ENCODE measurements at places on chromosomes 4 and X.
A peak's percentile ranks its signal among the peaks of the same experiment; 100 is the strongest.

GRCh38 chr4:147950841-147951240 lies 219.0 kb downstream of the ARHGAP10 start:
- no peak for DNase-seq

- no peak for DNase-seq
Measured at GRCh38 chr4:57113870-57114269, 3.7 kb upstream of the IGFBP7 start.

GRCh38 chrX:13298836-13299235 lies 21.0 kb downstream of the ATXN3L start:
- no peak for DNase-seq

GRCh38 chrX:153768311-153769157 lies 4.5 kb downstream of the PLXNB3 start:
- DNase-seq: no peak

- DNase-seq: no peak
Measured at GRCh38 chr4:42513748-42514492, 116.6 kb downstream of the SHISA3 start.

- DNase-seq: no peak
Measured at GRCh38 chr4:48620831-48621230, 130.8 kb downstream of the ZAR1 start.

DNA sequence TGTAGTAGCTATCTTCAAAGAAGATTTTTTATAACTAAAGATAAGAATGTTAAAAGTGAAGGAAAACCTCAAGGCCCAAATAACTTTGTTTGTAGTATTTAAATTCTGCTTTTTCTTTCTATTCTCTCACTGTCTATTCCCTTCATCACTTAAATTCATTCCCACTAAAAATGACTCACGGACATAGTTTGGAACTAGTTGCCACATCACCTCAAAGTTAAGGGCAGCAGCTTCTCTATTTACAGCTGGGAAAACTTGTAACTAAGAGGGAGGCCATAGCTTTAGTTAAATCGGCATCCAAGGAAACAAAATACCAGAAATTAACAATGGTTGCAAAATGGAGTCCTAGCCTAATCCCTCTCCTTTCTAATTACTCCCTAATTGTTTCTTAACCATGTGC lies 325.4 kb upstream of the MAGEB2 start:
- DNase-seq: no peak

DNA sequence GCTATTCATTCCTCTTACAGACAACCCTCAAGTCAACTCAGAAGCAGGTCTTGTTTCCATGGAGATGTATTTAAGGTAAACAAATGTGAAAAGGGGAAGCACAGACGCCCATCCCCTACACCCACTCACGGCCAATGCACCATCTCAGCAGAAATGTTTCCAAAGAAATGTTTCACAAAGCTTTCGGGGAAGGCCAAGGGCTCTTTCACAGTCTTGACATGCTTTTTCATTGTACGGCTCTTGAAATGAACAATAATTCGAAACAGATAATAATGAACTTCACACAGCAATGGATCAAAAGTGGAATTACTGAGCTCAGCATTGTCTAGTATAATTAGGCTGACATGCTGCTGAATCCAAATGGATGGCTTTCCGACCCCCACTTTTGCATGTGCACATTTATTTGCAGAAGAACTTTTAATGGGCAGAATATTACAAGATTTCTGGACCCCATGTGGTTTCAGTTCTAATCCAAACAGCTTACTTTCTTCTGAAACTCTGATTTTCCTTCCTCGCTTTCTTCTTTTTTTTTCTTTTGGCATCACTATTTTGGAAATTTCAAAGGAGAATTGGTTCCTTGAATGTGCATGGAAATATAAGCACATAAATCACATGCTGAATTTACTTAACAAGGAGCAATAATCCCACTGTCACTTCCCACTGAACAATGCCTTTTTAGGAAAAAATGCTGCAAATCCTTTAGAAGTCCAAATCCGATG lies 160.9 kb downstream of the SMIM20 start:
- no peak for DNase-seq

DNA sequence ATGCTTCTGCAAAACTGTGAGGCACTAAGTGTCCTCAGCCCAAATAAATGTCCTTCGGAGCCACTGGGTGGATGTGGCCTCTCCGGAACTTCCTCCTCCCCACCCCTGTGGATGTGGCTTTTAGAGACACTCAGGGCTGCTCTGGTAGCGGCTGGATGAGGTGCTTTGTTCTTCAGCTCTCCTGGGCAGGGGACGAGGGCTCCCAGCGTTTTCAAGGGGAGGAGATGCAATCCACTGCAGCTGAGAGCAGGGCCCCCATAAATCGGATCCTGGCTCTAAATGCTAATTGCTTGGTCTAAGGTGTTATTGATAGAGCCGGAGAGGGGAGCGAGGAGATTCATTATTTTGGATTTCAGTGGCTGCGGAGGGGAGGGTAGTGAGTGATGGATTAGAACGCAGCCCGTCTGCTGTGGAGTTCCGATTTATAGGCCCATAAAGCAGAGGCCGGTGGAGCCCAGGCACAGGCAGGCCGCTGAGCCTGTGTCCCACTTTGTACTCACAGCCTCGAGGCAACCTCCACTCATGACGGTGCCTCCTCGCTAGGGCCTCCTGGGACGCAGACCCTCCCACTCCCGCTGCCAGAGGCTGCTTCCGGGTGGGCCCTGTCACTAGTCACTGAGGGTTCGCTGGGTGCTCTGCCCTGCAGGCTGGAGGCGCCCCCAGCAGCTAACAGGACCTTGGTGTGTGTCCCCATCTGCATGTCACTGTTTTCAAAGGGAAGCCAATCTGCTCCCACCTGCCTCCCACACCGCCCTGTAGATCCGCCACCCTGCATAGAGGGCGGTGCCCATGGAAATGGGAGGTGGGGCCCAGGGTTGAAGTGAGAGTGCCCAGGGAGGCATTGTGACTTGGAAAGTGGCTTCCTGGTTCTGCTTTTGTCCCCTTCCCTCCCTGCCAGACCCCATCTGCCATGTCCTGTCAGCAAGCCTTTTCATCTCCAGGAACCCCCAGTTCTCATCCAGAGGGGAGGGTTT lies 135.4 kb upstream of the PSAPL1 start:
- no peak for DNase-seq

DNA sequence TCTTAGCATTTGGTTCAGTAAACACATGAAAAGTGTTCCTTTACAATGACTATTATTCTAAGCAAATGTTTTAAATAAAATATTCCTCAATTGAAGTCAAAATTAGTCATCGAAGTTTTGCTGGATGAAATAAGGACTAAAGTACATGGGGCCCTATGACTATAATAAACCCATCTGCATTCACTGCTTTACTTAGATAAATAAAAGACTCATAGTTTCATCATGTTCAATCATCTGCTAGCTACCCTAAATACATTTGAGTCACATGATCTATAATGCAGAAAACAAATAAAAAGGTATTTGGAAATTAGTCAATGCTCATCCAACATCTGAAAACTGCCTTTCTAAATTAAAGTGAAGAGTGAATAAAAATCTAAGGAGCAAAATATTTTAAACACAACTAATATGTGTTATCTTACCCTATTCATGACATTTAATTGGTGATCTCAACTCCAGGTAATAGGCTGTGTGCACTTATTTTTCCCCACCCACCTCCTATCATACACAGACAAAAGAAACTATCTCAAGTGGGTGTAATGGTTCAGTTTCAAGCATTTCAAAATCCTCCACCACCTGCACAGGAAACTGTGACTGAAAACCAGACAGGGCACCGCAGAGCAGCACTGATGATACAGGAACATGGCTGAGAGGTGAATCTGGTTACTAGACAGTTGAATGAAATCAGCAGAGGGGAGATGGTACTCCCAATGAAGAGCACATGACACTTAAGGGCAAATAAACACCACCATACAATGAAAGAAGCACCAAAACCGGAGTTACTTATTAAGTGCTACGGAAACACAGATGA lies 78.6 kb downstream of the CAMK2D start:
- DNase-seq: peak; percentile 89

DNA sequence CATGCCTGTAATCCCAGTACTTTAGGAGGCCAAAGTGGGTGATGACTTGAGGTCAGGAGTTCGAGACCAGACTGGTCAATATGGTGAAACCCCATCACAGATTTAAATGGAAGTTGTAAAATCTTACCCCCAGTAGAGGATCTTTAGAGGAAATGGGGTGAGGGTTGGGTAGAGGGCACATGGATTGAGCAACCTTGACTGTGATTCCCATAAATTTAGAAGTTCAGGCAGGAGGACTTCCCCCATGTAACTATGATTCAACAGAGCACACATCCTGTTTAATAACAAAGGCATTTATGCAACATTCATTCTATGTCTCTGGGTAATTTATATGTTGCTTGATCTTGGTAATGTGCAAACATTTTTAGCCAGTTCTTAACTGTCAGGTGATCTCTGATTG lies 143.1 kb downstream of the RBM47 start:
- DNase-seq: peak; percentile 71

DNA sequence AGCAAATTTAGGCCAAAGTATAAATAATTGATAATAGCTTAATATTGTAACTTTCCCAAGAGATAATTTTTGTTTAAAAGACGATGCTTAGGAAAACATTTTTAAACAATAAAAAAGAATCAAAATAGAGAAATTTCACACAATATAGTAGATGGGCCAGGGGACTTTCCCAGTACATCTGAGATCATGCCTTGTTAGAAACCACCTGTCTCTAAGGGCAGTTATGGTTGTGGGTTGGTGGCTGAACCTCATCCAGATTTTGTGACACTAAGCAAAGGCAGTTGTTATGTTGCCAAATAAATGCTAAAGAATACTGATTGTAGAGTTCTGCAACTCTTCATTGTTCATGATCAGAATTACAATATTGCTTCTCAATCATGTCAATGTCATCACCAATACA lies 270.6 kb downstream of the BANK1 start:
- DNase-seq: no peak

- DNase-seq: no peak
Measured at GRCh38 chr4:140448830-140449229, 21.4 kb upstream of the CLGN start.

GRCh38 chr4:127509155-127509554 lies 123.6 kb upstream of the INTU start:
- DNase-seq: peak; percentile 54
